8988T (cell line): ENCODE measurements at places on chromosomes 16 and 17.

- DNase-seq = peak; percentile 91
These were observed 58.7 kb upstream of the DLX4 start for GRCh38 chr17:49910094-49910857.

- DNase-seq = no peak
These were observed 175.3 kb downstream of the NPIPB11 start for GRCh38 chr16:29231244-29231643.

DNA sequence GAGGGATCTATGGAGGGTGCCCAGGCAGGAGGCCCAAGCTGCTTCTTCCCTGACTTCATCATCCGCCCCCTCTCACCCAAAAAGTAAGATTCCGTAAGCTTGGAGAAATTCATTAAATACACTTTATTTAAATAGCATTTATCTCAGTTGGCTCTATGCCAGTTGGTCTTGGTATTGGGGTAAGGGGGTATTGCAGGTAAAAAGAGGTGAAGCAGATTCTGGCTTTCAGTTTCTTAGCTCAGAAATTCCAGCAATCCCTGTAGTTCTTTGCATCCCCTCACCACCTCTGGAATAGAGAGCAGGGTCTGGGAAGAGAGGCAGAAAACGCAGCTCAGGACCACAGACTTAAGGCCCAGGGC lies 750 bp upstream of the ALDOC start:
- no peak for DNase-seq

DNA sequence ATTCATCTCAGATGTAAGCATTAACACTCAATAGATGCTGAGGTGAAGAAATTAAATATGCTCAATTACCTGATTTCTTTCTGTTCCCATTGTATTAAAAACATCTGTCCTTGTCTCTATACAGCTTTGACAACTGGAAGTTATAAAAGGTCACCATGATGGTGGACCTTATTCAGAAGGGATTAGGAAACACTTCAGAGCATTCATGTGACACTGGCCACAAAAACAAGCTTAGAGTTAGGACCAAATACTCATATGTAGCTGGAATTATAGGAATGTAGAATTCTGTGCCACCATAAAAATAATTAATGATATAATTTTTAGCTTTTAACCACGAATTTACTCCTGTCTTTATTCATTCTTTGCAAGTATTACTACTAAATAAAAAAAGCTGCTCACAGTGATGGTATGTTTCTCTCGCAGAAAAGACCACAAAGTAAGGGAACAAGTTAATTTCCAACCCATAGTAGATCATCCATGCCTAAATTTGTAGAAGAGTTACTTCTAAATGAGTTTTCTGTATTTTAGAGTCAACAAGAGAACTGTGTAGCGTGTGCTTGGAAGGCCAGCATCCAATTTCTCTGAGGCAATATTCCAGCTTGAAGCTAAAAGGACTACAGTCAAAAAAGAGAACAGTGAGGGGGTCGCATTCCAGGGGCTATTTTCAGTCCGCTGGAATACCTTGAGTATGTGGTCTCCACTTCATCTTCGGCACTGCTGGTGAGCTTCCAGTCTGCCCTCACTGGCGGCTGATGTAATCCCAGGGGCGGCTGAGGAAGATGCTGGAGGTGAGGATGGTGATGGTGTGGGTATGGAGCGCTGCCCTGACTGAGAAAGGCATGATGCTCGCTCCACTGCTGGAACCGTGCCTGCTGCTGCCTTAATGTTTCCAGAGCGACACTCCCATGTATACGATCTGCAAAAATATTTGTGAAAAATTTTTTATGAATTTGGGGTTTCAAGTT lies 63.7 kb downstream of the CACNG1 start:
- DNase-seq = no peak

DNA sequence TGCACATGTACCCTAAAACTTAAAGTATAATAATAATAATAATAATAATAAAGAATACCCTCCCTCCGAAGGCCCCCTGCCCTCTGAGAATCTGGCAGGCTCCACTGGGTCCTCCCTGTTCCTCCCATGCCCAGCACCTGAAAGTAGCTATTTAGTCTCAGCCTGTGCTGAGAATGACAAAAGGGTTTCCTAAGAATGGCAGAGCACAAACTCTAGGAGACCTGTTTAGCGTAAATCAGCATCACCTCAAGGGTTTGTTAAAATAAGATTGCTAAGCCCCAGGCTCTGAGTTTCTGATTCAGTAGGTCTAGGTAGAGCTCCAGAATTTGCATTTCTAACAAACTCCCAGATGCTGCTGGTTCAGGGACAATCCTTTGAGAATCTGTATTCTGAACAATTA lies 606.8 kb upstream of the CDH11 start:
- DNase-seq = no peak

- DNase-seq = no peak
These were observed 577 bp downstream of the GSPT1 start for GRCh38 chr16:11915114-11915643.

GRCh38 chr16:73058616-73059409 lies 10.9 kb upstream of the ZFHX3 start:
- DNase-seq = peak; percentile 65

- DNase-seq = no peak
These were observed 675 bp downstream of the RNF213 start for GRCh38 chr17:80261159-80261894.

- DNase-seq = no peak
These were observed 18.1 kb downstream of the TMC7 start for GRCh38 chr16:19001788-19002187.

- DNase-seq = no peak
These were observed 18.7 kb upstream of the ANKRD40CL start for GRCh38 chr17:50785946-50786570.
